ENCODE measurements at places on chromosomes 3 and 15.

GRCh38 chr3:27127879-27128278, 241.3 kb downstream of the NEK10 start:
- no peak for DNase-seq

DNA sequence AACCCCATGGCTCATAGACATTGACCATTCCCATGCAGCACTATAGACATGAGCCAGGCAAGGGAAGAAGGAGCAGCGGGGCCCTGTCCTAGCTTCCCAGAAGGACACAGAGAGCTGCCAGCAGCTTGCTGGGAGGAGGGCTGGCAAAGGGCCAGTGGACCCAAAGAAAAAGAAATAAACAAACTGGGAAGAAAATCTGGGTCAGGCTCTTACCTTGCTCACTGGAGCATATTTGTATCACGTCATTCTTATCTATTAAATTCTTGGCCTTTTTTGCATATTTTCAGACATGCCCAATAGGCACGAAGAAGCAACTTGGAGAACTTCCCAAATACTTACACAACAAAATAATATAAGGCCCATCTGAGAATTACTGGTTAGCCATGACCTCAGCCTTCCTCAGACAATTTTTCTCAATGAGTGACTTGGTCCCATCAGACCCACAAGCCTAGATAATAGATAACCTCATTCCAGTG, 28.4 kb downstream of the RASGRP1 start:
- peak; percentile 91 for DNase-seq

DNA sequence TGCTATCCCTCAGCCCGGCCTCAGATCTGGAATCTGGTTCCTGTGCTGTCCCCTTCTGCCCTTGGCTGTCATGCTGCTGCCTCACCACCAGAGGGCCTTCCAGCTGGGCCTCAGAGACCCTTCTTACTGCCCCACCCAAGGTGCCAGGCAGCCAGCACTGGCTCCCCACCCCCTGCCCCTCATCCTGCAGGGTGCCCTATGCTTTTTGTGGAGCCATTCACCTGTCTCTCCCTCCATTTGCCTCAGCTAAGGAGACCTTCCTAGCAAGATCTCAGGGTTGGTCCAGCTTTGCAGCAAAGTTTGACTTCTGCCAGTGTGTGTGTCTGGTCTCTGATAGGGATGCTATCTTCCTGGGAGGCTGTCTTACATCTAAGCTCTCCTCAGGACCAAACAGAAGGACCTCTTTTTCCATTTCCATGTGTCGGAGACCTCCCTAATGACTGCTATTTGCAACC, 1.9 kb upstream of the VWA5B2 start:
- DNase-seq, result peak; percentile 32

DNA sequence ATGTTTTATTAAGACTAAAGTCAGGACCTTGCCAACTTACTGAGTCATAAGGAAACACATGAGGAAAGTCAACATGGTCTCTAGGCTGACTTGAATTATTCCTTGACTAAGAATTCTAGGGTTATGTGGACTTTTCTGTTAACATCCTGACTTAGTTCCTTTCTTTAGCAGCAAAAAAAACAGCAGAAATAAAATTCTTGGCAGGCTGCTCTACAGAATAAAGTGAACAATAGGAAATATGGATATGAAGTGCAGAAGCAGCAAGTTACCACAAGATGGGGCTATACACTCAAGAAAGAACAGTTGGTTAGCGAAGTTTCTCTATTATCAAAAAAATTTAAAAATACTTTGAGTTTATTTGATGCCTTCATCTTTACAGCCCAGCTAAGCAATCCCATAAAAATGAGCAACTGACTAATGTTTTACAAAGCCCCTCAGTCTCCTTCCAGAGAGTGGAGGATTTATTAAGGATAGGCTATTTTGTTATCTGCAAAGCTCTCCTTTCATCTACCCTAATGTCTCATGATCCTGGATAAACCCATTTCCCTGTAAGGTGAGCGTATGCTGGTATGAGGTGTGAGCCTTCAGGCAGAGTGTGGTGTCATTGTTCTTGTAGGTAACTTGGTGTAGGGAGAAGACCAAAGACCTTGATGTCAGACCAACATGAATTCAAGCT, 23.1 kb upstream of the MCCC1 start:
- DNase-seq, result peak; percentile 82

DNA sequence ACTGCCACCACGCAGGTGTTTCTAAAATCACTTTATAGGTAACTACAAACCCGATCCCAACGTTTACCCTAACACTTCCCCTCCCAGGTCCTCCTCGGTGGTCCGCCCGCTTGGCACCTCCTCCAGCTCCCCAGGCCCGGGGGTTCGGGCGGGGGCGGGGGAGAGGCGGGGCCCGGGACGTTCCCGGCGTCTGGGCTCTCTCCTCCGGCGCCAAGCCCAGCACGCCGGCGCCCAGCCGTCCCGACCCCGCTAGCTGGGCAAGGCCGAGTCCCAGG, 562 bp downstream of the CGGBP1 start:
- DNase-seq, result no peak

DNA sequence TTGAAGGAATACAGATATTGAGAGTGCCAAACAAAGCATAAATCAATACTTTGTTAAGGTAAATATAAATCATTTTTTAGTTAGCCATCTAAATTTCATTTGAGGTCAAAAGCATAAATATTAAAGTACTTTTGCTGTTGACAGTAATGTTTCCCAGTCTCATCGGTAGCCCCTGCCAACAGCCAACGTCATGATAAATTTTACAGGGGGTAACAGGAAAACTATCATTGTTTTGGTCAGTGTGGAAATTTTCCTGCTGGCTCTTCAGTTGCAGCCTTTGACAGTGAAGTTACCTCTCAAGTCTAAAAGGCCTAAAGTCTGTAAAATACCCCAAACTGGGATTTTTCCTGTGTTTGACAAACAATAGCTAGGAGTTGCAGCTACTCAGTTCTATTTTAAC, 37.3 kb upstream of the TTC14 start:
- DNase-seq, result no peak

DNA sequence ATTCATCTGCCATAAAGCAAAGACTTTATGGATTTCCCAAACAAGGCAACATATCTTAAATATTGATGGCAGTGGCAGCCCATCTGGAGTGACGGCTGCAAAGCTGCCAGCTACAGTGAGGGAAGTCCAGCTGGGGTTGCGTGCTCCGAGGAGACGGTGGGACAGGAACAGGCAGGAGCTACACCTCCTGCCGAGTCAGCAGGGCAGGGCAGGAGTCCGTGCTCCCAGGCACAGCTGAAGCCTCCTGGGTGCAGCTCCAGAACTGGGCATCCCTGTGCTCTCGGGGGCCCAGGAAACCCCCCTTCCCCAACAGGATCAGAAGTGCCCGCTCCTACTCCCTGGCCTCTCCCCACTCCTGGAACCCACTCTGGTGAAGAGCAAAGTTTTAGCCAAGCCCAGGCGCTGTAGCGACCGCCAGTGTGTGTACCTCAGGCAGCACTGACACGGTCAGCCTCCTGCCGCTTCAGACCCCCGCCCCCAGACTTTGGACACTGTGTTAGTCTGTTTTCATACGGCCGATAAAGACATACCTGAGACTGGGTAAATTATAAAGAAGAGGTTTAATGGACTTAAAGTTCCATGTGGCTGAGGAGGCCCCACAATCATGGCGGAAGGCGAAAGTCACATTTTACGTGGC, 556.4 kb upstream of the CCDC54 start:
- DNase-seq, result no peak

- DNase-seq, result peak; percentile 31
Measured at GRCh38 chr15:92807971-92808571, 92.1 kb upstream of the CHD2 start.

DNA sequence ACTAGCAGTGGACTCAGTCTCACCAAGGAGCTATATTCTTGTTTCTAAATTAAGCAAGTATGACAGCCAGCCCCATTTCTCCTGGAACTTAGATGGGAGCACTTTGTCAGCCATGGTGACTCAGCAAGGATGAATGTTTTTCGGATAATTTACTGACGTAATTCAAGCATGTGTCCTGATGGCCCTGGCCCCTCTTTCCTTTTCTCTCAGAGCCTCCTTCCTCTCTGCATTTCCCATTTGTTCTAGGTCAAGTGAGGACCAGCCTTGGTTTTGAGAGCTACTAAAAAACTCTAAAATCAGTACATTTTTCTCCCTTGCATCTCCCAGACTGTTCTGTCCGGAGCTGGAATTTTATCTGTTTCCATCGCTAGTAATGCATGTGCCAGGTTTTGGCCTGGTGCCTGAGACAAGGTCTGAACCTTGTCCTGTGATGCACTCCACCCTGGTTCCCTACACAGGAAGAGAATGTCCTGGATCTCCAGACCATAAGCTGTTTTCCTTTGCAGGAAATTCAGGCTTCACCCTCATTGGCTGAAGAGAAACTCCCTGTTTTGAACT, 256.6 kb upstream of the ROPN1 start:
- DNase-seq, result peak; percentile 83

DNA sequence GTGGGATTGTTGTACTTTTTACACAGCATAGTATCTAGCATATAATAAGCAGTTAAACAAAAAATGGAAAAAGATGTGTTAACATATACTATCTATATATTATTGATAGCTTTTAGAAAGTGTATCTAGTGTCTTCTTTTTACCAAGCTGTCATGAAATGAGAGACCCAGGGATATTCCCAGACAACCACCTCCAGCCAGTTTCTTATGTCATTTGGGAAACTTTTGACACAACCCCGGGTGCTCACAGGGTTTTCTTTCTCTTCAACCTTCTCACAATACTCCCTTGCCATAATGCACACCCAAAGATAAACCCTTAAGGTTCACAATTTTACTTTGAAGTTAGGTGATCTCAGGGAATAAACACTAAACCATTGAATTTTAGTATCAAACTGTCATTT, 4.8 kb upstream of the PLA1A start:
- no peak for DNase-seq

GRCh38 chr15:89877083-89877425, 16.7 kb downstream of the AP3S2 start:
- no peak for DNase-seq

Data from choroid plexus epithelial cell (primary cell).